ENCODE measurements at places on chromosomes 16 and 17.

GRCh38 chr16:57349212-57350031, 9.2 kb upstream of the CCL22 start:
- no peak for DNase-seq

GRCh38 chr17:81479175-81480071, 33.2 kb downstream of the ACTG1 start:
- DNase-seq = no peak

DNA sequence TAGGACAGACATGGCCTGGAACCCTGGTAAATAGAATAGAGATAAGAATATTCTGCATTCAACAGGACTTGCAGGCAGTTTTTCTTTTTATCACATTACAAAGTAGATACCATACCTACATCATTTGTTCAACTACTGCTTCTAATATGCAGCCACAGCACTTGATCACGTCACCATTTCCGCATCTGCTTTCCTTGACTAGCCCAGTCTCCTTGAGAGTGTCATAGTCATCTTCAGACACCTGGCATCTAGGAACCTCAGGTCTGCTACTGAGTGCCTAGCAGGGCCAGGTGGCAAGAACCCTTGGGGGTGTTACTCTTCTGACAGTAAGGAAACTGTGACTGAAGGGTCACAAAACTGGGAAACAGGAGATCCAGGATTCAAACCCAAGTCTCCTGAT, 93.2 kb upstream of the TOB1 start:
- DNase-seq = no peak

DNA sequence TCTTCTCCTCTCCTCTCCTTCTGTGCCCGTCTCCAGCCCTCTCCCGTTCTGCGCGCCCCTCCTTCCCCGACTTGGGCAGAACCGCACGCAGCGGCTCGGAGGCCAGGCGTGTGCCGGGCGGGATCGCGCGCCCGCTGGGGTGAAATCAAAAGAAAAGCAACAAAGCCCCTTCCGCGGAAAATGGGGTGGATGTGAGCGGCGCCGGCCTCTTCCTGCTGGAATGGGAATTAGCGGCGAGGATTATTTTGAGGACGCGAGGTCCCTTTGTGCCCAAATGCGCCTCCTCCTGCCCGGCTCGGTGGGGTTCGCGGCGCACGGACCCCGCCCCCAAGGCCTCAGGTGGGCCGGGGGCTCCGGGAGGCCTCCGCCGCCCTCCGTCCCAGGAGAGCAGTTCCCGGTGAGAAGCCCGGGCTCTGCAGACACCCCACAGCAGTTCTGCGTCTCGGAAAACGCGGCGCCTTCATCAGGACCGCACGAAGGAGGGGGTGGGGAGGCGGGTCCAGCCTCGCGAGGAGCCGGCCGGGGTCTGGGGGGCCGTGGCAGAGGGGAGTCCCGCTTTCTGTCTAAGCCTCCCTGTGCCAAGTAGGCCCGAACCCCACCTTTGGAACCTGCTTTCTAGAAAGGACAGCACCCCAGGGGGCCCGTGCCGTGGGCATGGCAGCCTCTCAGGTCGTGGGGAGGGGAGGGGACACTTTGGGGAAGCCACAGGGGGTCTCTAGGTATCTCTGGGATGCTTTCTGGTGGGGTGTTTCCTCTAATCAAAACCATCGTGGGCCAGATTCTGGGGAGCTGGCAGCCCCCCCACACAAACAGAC, 91.0 kb upstream of the CBX4 start:
- peak; percentile 5 for DNase-seq

DNA sequence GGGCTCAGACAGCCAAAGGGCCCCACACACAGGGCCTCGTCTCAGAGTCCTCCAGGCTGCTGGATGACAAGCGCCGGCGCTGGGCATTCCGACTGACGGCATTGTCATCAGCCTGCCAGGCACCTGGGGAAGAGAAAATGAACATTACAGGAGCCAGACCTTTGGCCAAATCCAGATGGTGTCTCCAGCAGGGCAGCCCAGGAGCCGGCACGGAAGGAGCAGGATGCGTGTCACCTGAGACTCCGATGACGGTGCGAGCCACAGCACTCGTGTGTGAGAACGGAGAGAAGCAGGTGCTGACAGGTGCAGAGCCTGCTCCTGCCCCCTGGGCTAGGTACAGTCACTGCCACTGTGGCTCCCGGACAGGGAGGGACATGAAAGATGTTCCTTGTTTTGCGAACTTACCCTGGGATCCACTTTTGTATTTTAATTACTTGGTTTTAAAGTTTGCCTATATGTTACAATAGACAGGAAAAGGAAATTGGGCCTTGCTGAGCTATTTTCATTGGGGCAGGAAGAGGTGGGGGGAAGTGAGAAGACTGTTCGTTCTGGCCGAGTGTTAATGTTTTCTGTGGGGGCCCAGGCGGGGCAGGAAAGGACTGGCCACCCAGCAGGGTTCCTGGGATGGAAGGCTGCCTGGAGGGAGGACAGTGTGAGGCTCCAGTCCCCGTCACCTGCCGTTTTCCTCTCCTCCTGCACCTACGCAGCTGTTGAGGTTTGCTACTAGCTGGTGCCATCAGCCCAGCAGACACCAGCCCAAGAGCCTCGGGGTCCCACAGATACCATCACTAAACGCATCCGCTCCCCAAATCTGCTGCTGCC, 4.4 kb upstream of the FOXJ1 start:
- no peak for DNase-seq

- DNase-seq = no peak
These were observed 25.4 kb upstream of the ARHGAP17 start for GRCh38 chr16:25040543-25040942.

DNA sequence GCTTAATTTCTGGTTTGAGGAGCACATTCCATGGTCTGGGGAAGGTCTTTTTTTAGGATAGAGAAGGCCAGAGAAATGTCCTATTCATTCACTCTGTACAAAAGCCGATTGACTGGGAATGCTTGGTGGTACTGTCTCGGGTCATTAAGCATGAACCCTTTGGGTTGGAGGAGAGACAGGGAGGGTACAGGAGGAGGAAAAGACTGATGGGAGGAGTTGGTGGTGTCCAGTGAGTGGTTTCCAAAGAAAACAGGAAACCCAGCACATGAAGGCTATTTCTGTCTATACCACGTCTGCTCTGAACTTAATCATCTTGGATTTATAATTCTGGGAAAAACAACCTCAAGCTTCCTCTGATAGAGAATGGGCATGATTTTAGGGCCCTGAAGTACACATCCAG, 111.9 kb downstream of the XYLT1 start:
- no peak for DNase-seq

GRCh38 chr17:70863436-70864248, 694.3 kb downstream of the KCNJ2 start:
- no peak for DNase-seq

Data from DMS79 treated with DMSO at 0.1 percent for 48 hours (cell line).